ENCODE measurements at places on chromosomes 3 and 15.

GRCh38 chr3:192772240-192772894 is 45.0 kb upstream of the FGF12 start:
- DNase-seq, result peak; percentile 14

DNA sequence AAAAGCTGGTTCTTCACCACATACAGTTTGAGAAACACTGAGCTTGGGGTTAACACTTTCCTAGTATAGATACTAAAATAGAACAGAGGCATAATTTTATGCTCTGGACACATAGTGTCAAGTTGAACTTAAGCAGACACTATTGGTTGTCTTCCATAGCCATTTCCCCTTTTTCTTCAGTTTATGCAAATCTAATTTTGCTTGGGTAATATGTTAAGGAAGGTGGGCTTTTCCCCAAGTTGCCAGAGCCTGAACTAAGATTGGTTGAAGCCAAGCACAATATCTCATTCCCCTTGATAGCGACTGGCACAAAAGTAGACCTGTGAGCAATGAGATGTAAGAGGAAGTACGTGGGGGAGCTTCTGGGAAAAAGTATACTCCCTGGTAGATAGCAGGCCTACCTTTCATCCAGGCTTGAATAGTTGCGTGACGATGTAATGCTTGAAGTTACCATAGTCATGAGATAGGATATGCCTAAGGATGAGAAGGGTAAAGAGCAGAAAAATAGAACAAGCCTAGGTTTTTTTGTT is 4.5 kb upstream of the POPDC2 start:
- peak; percentile 55 for DNase-seq

GRCh38 chr15:80773122-80773551 is 6.0 kb upstream of the CEMIP start:
- DNase-seq, result peak; percentile 98

DNA sequence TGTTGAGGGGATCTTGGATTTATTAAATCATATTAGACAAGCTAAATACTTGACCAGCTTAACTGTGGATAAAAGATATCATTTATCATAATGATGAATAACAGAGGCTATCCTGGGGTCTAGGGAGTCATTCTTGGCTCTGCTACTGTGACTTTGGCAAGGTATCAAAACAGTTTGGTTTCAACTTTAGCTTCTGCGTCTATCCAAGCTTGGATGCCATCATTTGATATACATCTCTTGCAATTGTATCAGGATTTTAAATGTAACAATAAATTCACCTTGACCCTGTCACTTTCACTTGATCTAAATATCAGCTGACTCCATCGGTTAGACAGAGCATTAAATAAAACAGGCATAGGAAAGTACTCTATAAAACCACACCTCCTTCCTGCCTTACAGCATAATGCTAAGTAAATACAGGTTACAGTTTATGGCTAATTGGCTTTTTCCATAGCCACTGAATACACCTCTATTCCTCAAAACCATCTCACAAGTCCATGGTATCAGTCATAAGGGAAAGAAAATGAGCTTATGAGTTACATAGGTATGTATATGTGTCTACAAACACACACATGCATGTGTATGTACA is 262.9 kb downstream of the CTNNB1 start:
- DNase-seq, result no peak

- DNase-seq, result no peak
Measured at GRCh38 chr3:106135451-106136160, 266.8 kb upstream of the CBLB start.

- no peak for DNase-seq
Measured at GRCh38 chr3:122217901-122218300, 34.4 kb downstream of the CASR start.

DNA sequence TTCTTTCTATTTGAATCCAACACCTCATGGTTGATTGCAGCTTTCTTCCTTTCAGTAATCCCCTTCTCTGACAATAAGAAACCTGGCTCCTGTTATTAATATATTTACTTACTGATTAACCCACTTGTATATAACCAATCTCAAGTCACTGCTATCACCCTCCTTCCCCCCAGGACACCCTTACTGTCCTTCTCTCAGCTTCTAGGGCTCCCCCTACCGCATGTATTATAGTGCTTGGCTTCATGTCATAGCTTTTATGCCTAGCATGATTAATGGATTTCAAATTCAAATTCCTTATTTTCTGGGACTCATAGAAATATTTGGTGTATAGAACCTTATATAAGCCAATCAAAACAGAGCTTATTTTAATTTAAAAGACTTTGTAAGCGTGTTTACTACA is 75.7 kb upstream of the BNIP2 start:
- DNase-seq, result no peak

DNA sequence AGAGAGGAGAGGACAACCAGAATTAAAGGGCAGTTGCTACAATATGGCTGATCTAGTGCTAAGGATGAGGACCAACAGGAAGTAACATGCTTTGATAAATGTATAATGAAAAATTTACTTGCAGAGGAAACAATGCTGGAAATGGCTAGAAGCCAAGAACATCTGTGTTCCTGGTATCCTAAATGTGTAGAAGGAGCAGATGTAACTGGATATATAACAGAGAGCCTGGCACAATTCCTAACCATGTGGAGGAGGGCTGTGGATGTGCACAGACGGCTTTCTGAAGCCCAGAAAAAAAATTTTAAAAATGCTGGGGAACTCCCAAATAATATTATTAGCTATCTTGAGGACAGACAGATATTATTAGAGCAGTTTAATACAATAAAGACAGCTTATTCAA is 159.4 kb upstream of the GBE1 start:
- DNase-seq, result peak; percentile 10

- DNase-seq, result no peak
Measured at GRCh38 chr15:98009169-98009568, 48.7 kb downstream of the ARRDC4 start.

- peak; percentile 51 for DNase-seq
Measured at GRCh38 chr15:88911766-88912118, 1.4 kb downstream of the MFGE8 start.

GRCh38 chr15:38819387-38819950 is 254.9 kb upstream of the RASGRP1 start:
- DNase-seq, result no peak

DNA sequence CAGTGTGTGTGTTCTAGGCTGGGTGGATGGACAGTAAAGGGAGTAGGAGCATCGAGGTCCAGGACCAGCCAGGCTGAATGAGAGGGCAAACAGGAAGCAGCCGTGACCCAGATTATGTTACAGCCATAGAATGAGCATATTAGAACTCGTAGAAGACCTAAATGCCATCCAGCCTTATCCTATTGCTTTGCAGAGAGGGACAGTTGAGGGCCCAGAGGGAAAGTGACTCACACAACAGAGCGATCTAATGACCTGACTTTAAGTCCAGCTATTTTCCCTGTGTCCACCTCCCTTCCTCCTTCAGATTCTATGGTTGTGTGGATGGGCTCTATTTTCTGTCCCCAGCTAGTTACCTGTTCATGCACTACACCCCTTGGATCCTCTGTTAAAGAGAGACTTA is 634.1 kb upstream of the TBL1XR1 start:
- DNase-seq, result no peak

DNA sequence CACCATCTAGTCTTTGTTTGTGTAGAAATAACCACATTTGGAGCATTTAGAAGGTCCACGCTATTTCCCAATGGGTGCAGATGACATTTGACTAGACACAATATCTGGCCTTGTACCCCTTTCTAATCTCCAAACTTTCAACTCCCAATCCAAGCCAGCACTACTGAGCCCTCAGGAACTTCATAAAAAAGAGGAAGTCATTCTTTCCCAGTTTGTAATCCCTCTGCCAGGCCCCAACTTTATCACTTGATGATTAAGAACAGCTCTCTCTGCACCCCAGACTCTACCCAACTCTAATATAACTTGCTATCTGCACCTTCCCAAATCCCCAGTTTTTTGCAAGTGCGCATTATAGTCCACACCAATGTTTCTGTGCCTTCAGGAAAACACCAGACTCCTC is 170.2 kb downstream of the KCNMB2 start:
- no peak for DNase-seq

DNA sequence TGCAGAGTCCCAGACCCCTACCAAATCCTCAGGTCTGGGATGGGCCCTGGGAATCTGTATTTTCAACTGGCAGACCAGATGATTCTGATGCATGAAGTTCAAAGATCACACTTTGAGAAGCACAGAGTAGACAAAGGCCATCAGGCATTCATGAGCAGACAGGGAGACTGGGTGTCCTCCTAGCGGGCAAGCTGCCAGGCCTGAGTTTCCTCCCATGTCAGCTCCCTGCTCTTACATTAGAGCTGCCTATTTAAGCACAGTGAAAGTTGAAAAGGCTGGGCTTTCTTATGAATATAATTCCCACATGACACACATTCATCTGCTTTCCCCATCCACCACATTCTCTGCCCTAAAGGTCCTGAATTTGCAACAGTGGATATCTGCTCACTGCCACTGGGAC is 14.0 kb downstream of the CAPN3 start:
- DNase-seq, result no peak

DNA sequence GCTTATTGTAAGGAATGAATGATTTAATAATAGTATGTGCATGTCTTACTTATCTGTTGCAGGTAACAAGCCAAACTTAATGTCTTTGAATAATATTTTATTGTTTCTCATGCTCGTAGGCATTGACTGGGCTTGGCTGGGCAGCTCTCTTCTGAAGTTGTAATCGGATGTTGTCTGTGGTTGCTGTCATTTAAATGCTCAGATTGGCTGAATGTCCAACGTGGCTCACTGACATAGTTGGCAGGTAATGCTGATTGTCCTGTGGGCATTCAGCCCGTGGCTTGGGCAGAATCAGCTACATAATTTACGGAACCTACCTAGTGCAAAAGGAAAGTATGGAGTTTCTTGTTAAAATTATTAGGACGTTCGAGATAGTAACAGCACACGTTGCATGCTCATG is 297.4 kb upstream of the GBE1 start:
- no peak for DNase-seq

DNA sequence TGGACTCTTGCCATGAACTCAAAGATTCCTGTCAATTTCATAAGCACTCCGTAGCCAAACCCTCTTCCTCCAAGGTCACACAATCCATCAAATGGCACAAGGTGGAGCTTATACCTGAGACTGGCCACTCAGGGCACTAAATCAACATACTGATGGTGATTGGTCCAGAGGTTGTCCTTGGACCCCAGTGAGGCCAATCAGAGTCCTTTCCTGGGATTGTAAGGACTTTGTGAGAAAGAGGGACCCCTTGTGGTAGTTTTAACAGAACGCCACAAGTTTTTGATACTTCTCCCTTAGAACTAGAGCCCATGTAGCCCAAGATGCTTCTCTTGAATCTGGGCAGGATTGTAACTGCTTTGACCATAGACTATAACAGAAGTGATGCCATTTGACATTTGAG is 44.4 kb upstream of the LARS2 start:
- DNase-seq, result no peak

DNA sequence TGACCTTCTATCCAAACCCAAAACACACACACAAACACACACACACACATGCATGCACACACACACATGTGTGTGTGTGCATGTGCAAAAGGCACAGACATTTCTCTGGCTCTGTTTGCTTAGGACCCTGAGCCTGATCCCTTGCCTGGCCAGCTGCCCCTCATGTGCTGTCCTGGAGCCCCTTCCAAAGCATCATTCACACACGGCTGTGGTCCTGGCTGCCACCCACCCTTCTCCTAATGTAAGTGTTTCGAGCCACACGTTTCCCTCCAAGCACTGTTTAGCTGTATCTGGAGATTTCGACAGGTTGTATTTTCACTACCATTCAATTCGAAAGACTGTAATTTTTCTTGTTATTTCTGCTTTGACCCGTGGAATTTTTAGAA is 45.8 kb upstream of the KLF13 start:
- DNase-seq, result no peak

GRCh38 chr3:197495999-197496745 is 59.6 kb downstream of the BDH1 start:
- no peak for DNase-seq

DNA sequence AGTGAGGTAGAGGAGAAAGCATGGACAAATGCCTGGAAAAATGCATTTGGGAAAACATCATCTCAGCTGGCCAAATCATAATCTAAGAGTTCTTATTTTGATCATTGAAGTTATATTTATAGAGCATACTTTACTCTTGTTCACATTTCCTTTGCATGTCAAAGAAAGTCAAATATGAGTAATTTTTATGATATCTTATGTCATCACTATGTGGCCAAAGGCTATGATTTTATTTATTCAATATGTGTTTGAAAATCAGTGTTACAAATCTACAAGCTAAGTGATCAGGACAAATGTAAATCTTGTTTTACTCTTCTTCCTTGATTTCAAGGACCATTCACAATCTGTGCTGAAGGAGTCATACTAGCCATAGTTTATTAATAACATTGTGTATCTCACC is 237.2 kb upstream of the DPH6 start:
- DNase-seq, result peak; percentile 15

- no peak for DNase-seq
Measured at GRCh38 chr3:168951368-168951767, 712.1 kb downstream of the MECOM start.

- DNase-seq, result no peak
Measured at GRCh38 chr3:128182656-128183055, 29.4 kb downstream of the EEFSEC start.

DNA sequence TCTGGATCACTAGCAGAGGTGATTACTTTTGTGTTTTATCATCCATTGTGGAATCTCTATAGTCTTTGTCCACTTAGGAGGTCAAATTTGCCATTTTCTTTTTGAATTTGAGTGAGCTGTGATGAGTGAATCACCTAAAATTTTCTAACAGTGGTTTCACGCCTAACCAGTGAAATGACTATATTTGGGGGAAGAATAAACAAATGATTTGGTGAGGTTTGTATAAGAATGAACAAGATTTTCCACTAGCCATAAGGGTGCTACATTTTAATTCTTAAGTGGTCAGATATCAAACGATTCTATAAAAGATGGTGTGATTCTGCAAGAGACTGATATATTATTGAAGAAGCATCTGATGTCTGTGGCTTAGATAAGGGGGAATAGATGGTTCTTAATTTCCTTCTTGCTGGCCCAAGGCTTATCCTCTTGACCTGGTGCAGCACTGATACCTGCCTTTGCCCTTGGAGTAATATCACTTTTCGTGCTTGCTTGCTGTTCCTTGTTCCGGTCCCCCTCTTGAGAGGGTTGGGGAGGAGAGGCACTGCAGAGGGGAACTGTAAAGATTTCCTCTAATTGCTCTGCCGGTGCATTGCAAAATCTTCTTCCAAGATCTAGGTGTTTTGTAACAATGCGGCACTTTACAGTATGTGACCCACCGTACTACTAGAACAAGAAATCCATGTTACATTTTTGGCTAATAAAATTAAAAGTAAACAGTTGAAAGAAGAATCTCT is 14.5 kb downstream of the C3orf20 start:
- DNase-seq, result no peak

DNA sequence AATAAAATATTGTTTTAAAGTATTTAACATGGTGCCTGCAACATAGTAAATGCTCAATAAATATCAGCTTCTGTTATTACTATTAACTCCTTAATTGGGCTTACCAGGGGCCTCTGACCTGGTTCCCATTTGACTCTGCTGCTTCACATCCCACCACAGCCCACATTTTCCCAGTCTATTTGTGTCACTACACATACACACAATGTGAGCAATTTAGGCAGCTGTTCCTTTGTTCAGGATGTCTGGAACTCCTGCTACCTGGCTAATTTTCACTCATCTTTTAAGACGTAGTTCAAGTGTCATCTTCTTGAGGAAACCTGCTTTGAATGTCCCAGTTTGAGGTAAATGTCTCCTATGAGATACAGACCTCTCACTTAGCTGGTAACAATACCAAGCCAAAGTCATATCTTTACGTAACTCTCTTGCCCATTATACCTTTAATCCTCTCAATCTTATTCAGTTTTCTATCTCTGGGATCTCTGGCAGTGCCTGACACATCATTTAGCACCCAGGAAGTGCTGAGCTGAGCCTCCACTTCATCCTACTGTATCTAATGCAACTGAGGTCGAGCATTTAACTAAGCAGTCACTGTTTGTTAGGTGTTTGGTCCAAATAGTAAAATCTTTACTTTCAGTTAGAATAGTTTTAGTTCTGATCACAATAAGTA is 4.4 kb downstream of the TGFBR2 start:
- no peak for DNase-seq
